ENCODE measurements at places on chromosomes 7 and 10.

DNA sequence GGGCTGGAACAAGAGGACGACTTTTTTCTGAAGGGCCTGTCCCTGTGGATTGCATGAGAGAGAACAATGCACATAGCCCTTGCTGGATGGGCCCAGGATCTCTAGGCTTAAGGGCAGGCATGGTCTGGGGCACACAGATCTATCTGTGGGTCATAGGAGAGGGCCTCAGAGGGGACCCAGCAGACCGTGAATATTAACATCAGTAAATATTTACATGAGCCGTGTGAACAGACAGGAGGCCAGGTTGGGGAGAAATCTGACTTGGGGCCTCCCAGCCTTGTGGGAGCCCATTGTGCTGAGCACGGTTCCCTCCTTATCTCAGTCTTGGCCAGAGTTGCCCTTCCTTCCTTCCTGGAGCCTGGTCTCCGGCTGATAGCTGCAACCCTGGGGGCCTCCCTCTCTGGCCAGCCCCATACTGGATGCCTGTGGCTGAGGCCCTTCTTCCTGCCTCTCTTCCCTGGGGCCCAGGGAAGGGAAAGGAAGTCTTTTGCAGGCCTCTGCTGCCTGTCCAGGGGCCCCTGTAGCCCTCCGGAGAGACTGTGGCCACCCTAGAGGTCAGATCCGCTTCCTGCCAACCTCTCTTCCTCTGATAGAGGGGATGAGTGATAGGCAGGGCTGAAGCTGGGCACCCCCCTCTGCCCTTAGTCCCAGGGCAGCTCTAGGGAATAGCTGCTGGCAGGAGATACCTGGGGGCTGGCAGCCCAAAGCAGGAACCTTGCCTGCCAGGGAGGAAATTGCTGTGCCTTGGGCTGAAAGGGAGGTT lies 44.5 kb upstream of the TRIM8 start:
- no peak for DNase-seq

DNA sequence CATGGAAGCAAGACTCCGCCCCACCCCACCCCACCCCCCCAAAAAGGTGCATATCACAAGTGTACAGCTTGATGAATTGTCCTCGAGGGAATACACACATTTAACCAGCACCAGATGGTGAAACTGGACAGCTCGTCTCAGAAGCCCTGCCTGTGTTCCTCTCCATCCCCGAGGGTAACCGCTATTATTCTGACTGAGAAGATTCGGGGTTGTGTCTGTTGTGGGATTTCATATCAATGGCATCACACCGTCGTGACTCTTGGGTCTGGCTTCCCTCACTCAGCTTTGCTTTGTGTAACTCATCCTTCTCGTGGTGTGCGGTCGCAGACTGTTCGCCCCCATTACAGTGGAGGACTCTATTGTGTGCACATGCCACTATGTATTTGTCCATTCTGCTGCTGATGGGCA lies 18.9 kb downstream of the PODXL start:
- no peak for DNase-seq

- DNase-seq = no peak
Measured at GRCh38 chr7:102811942-102812678, 63.3 kb downstream of the FAM185A start.

DNA sequence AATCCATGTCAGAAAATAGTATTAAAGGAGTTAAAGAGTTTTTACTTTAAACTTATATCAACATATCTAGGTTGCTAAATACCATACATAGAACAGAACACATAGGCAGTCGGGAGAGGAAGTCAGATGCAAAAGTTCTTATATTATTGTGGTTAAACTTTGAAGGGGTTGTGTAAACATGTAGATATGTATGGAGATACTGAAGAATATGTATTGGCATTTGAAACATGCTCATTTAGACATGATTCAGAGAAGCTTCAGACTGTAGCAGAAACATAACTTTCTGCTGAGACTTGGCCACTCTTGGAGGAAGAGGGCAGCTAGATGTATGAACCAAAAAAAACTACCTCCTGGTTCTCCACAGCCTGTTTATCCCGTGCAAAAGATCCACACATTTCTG lies 103.5 kb upstream of the FERD3L start:
- DNase-seq = no peak

DNA sequence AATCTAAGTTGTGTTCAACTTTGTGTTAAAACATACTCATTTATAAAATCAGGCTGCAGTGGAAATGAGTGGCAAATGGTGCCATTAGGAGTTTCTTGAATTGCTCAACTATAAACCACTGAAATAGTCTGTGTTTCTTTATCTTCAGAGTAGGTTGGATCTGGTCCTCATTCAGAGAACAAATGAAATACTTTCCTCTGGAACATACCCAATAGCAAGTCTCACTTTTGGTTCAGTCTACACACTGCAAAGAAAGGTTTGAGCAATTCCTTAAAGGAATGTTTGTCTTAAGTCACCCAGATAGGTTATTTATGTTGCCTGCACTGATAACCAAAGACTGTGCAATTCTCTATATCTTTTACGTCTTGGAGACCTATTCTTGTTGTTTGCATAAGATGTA lies 62.5 kb downstream of the ABCB4 start:
- DNase-seq = no peak

DNA sequence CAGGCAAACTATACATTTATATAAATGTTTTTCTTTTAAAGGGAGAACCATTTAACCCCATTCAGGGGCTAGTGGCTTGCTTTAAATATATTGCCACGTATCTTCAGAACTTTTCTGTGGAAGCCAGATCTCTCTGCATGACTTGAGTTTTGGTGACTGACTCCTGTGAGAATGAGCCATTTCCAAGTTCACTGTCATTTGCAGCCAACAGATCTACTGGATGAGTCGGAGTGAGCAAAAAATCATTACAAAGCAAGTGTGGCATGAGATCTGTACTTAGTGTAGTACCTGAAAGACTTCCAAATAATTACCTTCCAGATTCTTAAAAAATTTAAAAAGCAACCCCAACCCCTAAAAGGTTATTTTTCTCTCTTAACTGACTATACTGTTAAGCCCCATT lies 45.6 kb downstream of the PDSS1 start:
- no peak for DNase-seq

GRCh38 chr7:50212666-50213621 lies 91.6 kb upstream of the IKZF1 start:
- DNase-seq = no peak

GRCh38 chr7:107125475-107125874 lies 43.3 kb upstream of the HBP1 start:
- DNase-seq = no peak

- DNase-seq = no peak
Measured at GRCh38 chr10:22491480-22491879, 146.2 kb downstream of the SPAG6 start.

GRCh38 chr10:117694190-117694589 lies 151.6 kb downstream of the EMX2 start:
- no peak for DNase-seq

GRCh38 chr7:1463676-1464223 lies 4.5 kb upstream of the MICALL2 start:
- no peak for DNase-seq

DNA sequence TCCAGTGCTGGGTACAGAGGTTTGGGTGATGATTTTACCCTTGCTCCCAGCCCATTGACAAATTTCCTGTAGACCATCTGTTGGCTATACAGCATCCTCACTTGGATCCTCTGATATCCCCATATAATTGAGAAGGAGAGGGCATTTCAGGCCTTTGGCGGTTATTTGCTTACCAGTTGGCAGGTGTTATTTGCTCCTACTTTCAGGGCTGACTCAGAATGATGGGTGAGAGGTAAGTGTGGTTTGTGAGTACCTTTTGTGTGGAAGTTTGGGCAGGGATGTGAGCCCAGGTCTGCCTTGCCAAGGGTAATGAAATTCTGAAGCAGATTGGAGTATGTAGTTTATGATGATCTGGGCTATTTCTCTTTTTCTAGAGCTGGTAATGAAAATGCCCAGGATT lies 93.6 kb downstream of the LRMDA start:
- no peak for DNase-seq

GRCh38 chr10:64785816-64786215 lies 1264.6 kb downstream of the REEP3 start:
- no peak for DNase-seq

DNA sequence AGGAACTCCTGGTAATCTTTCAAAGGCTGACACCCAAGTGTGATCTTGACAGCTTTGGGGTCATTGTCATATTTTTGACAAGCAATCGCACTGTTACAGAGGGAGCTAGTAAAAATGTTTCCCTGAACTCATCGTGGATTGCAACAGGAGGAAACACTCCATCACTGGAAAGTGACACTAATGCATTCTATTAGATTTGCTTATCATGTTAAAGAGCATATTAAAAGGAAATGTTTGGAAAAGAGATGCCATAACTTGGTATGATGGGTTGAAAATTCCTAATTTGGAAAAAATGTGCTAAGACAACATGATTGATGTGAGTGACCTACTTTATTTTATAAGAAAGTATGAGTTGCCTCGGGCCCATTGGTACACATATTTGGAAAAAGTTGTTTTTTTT lies 22.7 kb upstream of the EMX2 start:
- no peak for DNase-seq
